ENCODE measurements at places on chromosomes 5 and 9. TPM values are rescaled to one million over a fixed set of nuclear protein-coding genes. Genes with fewer than 3 reads are reported as not detected.

Gene ACOT12
- not detected for total RNA-seq

- H3K27ac ChIP-seq = no peak overlapping the region
- H3K36me3 ChIP-seq = no peaks in the 10 kb centered on the region
- H3K27me3 ChIP-seq = no peaks in the 10 kb centered on the region
- H3K4me1 ChIP-seq = no peaks in the 10 kb centered on the region
Measured at GRCh38 chr9:101235105-101235866, 149.5 kb downstream of the BAAT start.

Gene OBP2B
- total RNA-seq = not detected

Gene MCC
- 20.6 TPM for total RNA-seq

GRCh38 chr9:78267889-78268288, 29.0 kb upstream of the PSAT1 start:
- H3K4me1 ChIP-seq = no peaks in the 10 kb centered on the region
- H3K4me3 ChIP-seq = no peak overlapping the region
- no peak overlapping the region for H3K27ac ChIP-seq
- H3K27me3 ChIP-seq = no peaks in the 10 kb centered on the region
- peaks cover 32% of the 10 kb centered on the region for H3K36me3 ChIP-seq

Gene PCA3
- total RNA-seq = not detected

DNA sequence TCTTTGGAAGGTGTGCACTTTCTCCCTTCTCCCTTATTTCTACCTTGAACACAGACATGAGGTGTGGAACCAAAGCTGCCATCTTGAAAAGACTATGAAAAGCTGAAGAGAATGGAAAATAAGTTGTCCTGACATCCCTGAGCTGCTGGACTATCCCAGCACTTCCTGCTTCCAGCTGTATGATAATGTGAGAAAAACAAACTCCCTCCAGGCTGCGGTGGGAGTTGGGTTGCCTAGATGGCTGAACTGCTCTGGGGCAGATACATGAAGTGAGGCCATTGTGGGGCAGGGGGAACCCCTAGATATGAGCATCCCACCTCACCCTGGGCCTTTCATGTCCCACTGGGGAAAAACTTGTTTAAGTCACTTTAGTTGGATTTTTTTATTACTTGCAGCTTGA, 82.4 kb downstream of the BOD1 start:
- no peaks in the 10 kb centered on the region for H3K36me3 ChIP-seq
- no peaks in the 10 kb centered on the region for H3K27me3 ChIP-seq
- H3K4me3 ChIP-seq = no peak overlapping the region
- no peaks in the 10 kb centered on the region for H3K4me1 ChIP-seq

Measured in lower lobe of right lung (tissue), 2 donors.